ENCODE measurements at places on chromosomes 3 and 15. TPM values are rescaled to one million over a fixed set of nuclear protein-coding genes. Genes with fewer than 3 reads are reported as not detected.

- no peak for DNase-seq
Measured at GRCh38 chr15:74297887-74298286, 61.8 kb downstream of the CCDC33 start.

DNA sequence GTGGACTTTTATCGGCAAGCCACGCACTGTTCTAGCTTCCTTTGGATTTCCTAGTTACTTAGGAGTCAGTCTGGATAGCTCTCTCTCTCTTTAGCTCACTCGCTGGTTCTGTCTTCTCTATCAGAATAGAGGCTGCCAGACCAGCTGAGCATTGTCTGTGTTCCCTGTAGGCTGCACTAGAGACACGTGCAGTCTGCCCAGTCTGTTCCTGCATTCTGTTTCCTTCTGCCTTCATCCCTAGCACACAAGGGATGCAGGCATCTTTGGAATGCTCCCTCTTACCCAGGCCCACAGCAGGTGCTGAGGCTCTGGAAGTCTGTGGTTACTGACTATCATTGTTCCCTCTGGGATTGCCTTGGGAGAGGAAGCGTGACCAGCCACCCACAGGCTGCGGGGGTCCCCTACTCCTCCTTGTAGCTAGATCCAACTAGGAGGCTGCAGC is 322.8 kb downstream of the ZNF621 start:
- no peak for DNase-seq

DNA sequence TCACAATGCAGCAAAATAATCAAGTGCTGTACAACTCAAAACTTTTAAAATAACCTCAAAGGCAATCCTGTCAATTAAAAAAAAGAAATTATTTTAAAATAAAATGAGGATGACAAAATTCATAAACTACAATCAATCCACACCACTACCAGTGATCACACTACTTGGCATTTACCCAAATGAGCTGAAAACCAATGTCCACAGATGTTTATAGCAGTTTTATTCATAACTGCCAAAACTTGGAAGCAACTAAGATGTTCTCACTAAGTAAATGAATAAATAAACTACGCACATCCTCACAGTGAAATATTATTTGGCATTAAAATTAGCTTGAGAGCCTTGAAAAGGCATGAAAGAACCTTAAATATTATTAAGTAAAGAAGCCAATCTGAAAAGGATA is 121.3 kb downstream of the STAG1 start:
- DNase-seq, result no peak

DNA sequence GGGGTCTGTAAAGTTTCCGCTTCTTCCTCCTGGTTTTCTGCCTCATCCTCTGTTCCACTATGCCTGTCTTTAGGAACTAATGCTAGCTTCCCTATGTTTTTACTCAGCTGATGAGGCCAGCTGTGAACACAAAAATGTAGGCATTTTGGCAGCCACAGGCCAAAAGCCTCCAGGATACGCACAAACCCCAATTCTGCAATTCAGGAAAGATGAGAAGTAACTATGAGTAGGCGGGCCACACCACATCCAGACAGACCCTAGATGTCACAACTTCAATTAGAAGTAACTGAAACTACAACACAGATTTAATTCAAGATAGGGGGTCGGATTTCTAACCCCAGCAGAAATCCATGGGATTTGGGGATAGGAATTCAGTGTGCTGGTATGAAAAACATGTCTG is 11.9 kb downstream of the CA12 start:
- no peak for DNase-seq

- DNase-seq, result no peak
Measured at GRCh38 chr3:184832044-184832443, 20.1 kb downstream of the VPS8 start.

Gene TMC3
- total RNA-seq, result not detected

DNA sequence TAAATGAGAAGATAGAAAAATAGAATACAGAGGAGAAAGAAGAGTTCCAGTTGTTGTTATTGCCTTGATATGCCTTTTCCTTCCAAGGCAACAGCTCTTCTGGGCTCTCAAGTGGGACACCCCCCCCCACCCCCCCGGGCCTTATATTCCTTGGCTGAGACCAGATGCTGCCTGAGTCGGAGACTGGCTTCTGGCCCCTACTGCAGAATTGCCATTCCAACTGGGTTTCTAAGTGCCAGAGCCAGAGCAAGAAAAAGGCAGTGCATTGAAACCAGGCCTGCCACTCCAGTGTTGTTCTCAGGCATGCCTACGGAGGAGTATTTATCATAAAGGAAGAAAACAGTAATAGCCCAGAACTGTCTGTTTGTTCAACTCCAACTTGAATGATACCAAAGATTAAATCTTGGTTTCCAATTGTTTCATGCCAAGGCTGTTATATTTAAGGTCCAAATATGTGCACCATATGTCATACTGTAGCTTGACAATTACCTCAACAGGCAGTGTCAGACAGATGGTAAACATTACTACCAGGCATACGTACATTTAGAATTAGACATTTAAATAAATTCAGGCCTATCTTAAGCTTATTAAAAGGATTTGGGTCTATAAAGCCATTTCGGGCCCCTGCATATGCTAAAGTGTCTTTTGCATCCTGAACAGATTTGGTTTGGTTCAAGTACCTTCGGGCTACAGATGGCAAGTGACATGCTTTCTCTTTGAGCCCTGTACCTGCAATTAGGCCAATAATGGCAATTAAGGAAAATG is 209.9 kb upstream of the SEMA6D start:
- no peak for DNase-seq

DNA sequence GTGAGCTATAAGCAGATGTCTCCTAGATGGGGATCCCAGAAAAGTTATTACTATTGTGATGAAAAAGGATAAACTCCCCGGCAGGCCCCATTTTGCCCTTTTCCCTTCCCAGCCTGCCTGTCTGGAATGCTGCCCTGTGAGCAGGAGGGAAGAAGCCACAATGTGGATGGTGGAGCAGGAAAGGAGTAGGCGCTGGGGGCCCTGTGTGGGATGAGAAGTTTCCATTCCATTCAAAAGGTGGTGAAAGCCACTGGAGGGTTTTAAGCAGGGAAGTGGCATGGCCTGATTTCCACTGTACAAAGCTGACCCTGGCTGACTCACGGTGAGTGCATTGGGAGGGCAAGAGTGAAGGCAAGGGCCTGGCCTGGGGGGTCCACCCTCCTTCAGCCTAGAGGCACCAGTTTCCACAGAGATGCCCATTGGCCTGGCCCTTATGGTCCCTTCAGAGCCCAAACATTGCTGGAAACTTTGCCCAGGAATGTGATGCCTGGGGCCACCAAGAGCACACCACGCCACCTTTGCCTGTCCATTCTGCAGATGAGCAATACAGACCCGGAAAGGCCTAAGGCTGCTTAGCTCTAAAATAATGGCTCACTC is 206.9 kb downstream of the RPLP1 start:
- no peak for DNase-seq

Gene MAGI1
- not detected for total RNA-seq

DNA sequence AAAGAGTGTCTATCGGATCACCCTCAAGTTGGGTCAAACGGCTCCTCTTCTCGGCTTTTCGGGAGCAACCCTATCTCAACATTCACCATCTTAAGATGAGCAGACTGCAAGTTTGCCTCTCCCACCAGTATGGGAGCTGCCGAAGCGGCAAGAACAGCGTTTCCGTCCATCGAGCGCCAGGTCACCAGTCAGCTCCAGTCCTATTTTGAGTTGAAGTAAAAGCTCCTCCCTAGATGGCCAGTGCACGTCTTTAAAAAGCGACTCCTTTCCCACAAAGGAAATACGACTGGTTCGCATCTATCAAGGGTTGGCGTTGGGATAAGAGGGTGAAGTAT is 369 bp upstream of the U2SURP start:
- DNase-seq, result peak; percentile 56

GRCh38 chr3:172134352-172134751 is 95.0 kb downstream of the FNDC3B start:
- no peak for DNase-seq

Gene A4GNT
- total RNA-seq, result not detected

DNA sequence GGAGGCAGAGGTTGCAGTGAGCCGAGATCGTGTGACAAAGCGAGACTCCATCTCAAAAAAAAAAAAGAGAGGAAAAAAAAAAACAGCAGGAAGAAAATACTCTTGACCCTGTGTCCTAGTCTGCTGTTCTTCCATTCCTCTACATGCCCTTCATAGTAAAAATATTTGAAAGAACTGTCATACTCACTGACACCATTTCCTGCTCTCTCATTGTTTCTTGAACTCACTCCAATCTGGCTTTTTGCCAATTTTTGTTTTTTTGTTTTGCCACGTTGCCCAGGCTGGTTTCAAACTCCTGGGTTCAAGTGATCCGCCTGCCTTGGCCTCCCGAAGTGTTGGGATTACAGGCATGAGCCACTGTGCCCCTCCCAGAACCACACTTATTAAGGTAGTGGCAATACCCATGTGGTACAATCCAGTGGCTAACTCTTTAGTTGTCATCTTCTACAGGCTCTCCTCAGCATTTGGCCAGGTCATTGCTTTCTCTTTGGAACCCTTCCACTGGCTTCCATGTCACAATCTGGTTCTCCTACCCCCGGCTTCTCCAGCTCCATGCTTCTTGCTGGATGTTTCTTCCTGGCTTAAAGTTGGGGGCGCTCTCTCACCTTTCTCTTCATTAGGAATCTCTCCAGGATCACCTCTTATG is 238.2 kb upstream of the C2CD4B start:
- DNase-seq, result no peak

DNA sequence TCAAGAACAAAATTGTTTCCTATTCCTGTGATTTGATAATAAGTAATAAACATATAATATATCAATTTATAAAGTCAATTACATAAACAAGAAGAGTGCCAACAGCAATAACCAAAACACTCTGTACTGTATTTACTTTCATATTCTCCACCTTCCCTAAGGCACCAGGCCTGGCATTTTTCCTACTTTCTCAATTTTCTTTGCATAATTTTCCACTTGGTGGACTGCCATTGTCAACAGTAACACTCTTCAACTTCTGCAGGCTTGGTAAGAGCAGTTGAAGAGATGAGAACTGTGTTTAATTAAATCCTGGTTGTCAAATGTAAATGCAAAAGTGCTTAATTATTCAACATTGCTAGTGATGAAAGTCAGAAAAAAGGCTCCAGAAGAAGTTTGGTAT is 229.8 kb upstream of the PLSCR5 start:
- DNase-seq, result no peak

- no peak for DNase-seq
Measured at GRCh38 chr3:27613846-27614500, 108.2 kb downstream of the EOMES start.

Gene GOLGB1
- total RNA-seq, result 31.8 TPM

GRCh38 chr15:57685306-57686095 is 21.0 kb upstream of the POLR2M start:
- DNase-seq, result no peak

DNA sequence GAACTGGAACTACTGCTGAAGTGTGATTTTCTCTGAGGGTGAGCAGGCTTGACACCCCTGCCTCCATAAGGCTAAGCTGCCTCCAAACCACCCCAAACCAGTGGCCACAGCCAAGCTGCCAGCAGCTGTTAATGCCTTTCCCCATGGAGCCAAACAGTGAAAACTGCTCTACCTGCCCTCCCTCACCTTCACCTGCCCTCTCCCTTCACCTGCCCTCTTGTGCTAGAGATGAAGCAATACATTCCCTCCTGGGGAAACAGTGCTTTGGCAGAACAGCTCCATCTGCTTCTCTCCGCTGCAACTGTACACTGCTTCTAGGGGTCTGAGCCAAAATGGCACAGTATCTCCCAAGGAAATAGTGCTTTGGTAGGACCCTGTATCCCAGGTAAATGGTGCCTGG is 374.1 kb downstream of the FHIT start:
- DNase-seq, result no peak

- DNase-seq, result no peak
Measured at GRCh38 chr3:191770541-191770940, 309.6 kb downstream of the PYDC2 start.

Gene CAMP
- not detected for total RNA-seq

DNA sequence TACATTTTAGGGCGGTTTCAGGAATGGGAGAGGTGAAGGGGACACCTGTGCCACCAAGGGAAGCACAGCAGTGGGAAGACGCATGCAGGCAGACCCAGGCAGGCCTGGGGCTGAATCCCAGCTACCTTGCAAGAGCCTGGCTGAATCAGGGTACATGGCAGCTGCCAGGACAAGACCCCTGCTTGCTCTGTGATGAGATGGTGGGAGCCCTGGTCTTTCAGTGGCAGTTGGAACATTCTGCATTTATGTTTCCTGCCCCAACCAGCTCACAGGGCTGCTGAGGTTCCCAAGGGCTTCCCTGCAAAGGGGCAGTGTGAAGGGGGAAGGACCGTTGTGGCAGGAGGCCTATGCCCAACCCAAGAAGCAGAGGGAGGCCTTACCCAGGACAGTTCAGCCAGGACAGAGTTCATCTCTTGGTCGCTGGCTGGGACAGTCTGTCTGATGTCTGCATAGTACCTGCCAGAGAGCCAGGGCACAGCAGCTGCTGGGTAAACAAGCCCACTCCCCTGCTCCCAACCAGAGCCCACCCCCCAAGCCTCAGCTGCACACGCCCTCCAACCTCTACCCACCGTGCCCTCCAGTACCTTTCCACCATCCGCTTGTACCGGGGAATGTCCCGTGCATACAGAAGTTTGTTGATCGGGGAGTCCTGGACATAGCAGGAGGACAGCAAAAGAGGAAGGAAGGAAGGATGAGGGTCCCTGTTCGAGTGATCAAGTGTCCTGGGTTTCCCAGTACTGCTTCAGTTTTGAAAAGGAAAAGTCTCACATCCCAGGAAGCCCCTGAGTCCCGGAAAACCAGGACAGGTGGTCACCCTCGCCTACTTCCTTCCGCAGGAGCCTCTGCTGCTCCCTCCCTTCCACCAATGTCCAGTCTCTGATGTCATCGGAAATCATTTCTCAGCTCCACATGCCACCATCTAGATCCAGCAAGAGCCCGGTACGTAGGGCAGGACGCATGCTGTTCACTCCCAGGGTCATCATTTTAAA is 23.1 kb downstream of the PLXNB1 start:
- no peak for DNase-seq

Data from activated naive CD4-positive, alpha-beta T cell treated with anti-CD3 and anti-CD28 coated beads, Interleukin-2, amount 50 U/mL, for 72 hours (primary cell).